ENCODE measurements at places on chromosomes 1 and 21.
A peak's percentile ranks its signal among the peaks of the same experiment; 100 is the strongest.

DNA sequence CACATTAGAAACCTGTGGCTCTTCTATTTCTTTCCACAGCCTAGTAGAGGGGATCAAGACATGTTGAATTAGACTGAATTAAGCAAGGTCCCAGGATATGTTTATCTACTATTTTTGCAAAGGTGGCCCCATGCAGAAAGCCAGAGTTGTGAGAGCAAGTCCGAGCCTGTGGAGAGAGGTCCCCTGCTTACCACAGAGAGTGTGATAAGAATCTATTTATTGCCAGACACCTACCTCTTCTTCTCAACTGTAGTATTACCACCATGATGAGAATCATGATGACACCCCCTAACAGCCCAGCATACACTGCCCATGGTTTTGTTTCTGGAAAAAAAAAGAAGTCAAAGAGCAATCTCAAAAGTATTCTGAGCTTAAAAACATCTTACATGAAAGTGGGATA, 23.0 kb downstream of the SLAMF1 start:
- no peak for DNase-seq

DNA sequence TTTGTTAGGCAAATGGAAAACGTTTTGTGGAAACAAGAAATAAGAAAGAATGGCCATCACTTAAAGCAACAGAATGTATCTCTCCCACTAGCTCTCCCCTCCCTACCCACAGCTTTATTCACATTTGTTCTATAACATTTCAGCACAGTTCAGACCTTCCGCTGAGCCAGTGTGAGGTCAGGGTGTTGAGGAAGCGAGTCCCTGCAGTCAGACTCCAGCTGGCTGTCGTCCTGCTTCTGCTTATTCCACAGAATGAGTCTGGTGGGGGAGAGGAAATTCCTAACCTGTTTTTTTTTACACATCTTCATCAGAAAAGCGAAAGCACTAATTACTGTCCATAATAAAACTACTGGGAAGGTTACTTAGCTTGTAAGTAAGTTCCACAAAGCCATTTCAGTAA, 39.0 kb downstream of the MRPL39 start:
- DNase-seq: peak; percentile 32

- DNase-seq: no peak
These were observed 123.8 kb upstream of the TMEM51 start for GRCh38 chr1:15029786-15030185.

DNA sequence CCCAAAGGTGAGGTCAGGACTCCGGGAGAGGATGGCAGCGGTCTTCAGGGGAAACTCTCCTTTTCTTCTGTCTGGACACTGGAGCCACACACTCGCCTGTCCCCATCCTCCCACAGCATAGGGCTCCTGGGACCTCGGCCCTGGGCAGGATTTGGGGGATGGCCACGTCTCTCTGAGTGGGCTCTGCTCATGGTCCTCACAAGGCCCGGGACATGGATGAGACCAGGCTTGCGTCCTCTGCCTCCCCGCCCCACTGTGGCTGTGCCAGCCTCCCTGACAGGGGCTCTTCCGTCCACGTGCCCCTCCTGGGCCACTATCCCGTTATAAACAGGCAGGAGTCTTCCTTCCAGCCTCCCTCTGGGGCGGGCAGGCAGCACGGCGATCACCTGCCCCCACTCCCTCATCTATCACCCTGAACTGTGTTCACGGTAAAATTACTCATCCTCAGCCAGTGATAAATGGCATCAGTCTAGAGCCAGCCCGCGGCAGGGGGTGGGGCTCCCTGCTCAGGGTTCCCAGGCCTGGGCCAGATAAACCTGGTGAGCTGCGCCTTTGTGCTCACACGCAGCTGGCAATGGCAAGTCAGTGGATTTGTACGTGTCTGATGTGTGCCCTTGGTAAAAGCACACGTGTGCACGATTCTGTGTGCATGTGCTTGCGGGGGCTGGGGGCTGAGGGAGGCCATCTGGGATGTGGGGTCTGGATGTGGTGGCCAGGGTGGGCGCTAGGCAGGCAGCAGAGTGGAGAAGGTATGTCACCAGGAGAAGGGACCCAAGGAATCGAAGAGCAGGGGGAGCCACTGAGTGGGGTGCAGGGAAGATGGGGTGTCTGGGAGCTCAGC, 12.6 kb upstream of the SAMD11 start:
- no peak for DNase-seq

- no peak for DNase-seq
These were observed 434.0 kb downstream of the PLA2G4A start for GRCh38 chr1:187262731-187263130.

DNA sequence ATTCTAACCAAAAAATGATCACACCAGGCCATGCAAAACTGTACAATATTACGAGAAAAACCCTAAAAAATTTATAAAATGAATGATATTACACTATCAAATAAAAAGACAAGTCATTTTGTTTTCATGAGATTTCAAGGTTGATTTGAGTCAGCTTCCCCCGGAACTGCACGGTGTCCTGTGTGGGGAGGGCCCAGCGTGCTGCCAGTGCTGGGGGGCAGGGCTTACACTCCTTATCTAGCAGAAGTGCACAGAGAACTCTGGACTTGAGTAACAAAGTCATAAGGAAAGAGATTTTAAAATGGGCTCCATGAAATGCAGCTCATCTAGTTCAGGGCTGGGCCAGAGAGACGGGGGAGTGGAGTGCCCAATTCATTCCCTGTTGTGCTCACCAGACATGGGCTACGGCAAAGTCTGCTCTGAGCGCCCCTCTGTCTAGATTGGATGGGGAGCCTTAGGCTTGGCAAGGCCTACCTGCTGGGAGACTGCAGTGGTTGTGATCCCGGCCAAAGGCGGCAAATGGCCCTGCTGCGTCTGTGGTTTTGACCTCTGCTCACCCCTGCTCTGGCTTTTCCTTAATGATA, 50.1 kb downstream of the COQ8A start:
- DNase-seq: peak; percentile 90

- no peak for DNase-seq
These were observed 5.5 kb downstream of the DISC1 start for GRCh38 chr1:231632119-231632518.

- no peak for DNase-seq
These were observed 33.8 kb downstream of the BTG3 start for GRCh38 chr21:17578876-17579275.

Data from left colon (tissue), 2 donors.